ENCODE measurements at places on chromosomes 6 and 20. TPM values are rescaled to one million over a fixed set of nuclear protein-coding genes. Genes with fewer than 3 reads are reported as not detected.

Gene PAK5
- total RNA-seq = not detected

GRCh38 chr6:11043961-11044711 lies at the start of gene ELOVL2:
Gene ELOVL2 (minus strand): TSS chr6:11044305. CDS start chr6:11044230, 75 bp downstream.
- no peak for DNase-seq

GRCh38 chr20:44362466-44362940 lies 7.0 kb downstream of the HNF4A start:
- no peak for DNase-seq

DNA sequence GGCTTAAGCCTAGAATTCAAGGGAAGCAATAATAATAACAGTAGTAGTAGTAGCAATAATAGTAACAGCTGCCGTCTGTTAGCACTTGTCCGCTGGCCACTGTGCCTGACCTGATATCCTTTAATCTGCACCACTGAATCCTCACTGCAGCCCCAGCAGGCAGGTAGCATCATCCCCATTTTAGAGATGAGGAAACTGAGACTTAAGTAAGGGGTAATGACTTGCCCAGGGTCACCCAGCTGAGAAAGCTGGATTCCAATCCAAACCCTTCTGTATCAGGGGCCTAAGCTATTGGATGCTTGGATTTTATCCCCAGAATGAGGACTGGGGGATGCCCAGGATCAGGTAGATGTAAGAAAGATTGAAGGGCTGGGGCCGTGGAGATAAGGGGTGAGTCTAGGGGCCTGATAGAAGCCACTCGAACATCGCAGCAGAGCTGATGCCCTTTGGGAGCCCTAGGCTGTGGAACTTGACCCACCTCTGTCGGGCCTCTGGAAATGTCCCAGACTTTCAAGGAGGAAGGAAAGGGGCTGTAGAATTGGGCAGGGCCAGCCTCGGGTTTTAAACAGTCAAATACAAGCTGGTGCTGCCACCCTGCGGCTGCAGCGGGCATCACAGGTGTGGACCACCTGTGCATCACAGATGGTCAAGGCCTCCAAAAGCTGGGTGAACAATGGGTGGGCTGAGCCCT lies 102.1 kb upstream of the MYL9 start:
- DNase-seq = peak; percentile 69

Gene PGC
- not detected for total RNA-seq
